AG10803 (cell line): ENCODE measurements at places on chromosomes 1 and 21.
A peak's percentile ranks its signal among the peaks of the same experiment; 100 is the strongest.

GRCh38 chr1:29603622-29604021 lies 367.3 kb downstream of the PTPRU start:
- no peak for DNase-seq

DNA sequence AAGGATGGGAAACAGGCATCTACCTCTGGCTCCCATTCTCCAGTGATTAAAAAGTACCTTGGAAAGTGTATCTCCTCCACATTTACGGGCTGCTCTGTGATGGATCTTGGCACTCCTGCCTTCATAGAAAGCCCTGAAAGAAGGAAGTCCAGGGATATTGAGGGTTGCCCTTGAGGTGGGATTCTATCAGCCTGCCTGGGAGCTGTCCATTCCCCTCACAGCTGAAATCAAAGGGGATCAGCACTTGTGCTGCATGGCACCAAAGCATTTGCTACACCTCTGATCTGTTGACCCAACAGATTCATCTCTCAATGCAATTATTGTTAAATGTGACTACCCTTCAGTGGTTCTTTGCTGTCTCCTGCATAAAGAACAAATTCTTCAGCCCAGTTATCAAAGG lies 442.0 kb upstream of the RUNX1 start:
- DNase-seq: no peak

- DNase-seq: no peak
Measured at GRCh38 chr1:29343476-29343875, 107.2 kb downstream of the PTPRU start.

GRCh38 chr1:76381450-76382097 lies 307.0 kb downstream of the ST6GALNAC3 start:
- DNase-seq: peak; percentile 17

DNA sequence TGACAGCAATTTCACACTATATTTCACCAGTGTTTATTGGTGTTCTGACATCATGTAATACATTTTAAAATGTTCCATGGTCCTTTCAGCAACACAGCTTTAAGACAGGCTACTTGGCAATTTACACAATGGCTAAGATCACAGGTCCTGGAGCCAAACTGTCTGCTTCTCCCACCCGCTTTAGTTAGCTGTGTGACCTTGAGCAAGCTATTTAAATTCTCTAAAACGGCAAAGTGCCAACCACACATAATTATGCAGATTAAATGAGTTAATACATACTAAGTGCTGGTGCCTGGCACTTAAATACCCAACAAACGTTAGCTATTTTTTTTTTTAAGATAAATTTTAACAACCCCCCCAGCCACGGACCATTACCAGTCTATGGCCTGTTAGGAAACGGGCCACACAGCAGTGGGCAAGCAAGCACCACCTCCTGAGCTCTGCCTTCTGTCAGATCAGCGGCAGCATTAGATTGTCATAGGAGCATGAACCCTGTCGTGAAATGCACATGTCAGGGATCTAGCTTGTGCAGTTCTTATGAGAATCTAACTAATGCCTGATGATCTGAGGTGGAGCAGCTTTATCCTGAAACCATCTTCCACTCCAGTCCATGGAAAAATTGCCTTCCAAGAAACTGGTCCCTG lies 26.9 kb downstream of the SOD1 start:
- no peak for DNase-seq

- peak; percentile 96 for DNase-seq
Measured at GRCh38 chr1:13593511-13594131, 10.0 kb downstream of the PDPN start.

DNA sequence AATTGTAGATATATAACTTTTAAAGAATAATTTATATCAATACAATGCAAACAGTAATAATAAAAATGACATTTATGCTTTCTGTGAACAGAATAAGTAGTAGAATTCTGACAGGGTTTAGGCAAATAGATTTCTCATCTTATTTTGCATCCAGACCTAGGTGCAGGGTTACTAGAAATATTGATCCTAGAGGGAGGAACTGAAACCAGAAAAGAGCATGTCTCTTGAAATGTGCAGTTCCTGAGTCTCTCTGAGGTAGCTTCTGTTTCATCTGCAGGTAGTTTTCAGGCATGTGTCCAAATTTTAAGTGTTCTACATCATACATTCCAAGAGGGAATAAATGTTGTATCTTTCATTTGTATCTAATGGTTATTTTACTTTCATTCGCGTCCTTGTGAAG lies 631.9 kb upstream of the ADGRL4 start:
- no peak for DNase-seq

- no peak for DNase-seq
Measured at GRCh38 chr1:191641420-191642260, 516.6 kb upstream of the RGS18 start.

GRCh38 chr1:182549346-182549745 lies 39.7 kb downstream of the RNASEL start:
- no peak for DNase-seq

GRCh38 chr1:159790237-159790917 lies 9.6 kb downstream of the DUSP23 start:
- DNase-seq: peak; percentile 15

DNA sequence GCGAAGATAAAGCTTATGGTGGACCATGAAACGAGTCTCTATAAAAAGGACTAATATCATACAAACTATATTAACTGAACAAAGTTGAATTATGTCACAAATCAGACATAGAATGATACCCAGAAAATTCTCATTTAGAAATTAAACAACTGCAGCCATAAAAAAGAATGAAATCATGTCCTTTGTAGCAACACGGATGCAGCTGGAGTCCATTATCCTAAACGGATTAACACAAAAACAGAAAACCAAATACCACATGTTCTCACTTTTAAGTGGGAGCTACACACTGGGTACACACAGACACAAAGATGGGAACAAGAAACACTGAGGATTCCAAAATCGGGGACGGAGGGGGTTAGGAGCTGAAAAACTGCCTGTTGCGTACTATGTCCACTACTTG lies 11.5 kb downstream of the COP1 start:
- DNase-seq: peak; percentile 3

DNA sequence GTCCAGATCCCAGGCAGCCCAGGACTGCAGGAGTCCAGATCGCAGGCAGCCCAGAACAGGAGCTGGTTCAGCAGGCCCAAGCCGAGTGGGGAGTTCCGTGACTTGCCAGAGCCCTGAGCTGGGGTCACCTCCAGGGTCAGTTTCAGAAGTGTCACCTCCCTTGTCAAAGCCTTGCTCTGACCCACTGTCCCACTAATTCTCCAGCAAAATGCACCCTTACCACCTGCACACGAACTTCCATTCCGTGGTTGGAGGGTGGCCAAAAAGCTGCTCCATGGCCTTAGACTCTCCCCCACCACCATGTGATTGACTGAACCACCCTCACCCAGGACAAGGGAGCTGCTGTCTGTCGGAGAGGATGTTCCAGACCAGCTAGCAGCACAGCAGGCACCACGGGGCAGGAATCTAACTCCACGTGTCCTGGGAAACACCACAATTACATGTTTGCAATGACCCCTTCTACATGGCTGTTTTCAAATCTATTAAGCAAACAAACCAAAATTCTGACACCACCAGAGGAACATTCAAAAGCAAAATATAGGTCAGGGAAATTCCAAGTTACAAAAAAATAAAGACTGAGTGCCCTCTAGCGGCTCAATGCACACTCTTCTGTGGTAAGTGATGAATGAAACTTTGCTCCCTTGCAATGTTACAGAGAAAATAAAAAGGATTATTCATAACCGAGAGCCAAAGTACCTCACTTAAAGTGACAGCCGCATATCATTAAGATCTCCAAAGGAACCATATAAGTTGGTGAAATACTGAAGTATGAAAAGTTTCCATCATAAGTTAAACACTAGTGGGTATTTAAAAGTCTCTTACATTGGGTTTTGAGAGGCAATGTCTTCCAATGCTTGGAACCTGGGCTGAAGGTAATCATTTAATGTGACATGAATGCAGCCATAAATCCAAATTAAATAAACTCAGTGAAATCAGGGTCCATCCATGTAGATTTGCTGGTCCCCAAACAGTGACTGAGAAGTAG lies 76.3 kb downstream of the NPHP4 start:
- DNase-seq: peak; percentile 58
